ENCODE measurements at places on chromosomes 5 and 9.

GRCh38 chr5:110366716-110367115 is 359.8 kb downstream of the TMEM232 start:
- no peak for DNase-seq

- peak; percentile 86 for DNase-seq
Measured at GRCh38 chr5:175842951-175843793, 28.2 kb upstream of the CPLX2 start.

DNA sequence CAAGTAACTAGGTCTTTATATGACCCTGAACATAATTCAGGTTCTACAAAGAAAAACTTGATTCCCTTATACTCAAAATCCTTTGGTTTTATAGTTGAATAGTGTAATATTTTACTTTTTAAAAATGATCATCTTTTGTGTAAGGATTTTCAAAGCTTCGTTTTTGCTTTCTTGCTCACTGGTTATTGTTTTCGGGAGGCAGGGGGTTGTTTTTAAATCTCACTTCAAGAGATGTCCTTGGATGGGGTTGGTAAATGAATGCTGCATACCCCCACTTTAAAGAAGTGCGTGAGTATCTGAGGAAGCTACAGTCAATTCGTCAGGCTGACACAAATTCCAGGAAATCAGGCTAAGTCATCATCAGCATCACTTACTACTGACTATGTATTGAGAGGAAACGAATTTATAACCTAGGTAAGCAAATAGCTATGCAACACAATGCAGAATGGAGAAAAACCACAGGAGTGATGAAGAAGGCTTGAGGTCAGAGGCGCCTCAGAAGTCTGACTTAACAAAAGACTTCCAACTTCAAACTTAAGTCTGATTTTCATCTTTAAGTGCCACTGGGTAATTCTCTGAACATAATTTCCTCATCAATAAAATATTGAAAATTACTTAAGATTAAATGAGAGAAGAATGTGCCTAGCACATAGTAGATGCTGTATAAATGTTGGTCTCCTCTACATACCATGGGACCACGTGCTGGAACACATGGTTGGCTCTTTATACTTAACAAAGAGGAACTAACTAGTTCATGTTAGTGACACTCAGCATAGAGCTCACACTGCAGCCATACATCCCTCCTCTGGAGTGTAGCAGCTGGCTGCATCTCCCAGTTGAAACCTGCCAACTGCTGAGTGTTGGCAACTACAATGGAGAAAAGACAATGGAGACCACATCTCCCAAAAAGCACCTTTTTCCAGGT is 106.0 kb upstream of the KIF2A start:
- no peak for DNase-seq

DNA sequence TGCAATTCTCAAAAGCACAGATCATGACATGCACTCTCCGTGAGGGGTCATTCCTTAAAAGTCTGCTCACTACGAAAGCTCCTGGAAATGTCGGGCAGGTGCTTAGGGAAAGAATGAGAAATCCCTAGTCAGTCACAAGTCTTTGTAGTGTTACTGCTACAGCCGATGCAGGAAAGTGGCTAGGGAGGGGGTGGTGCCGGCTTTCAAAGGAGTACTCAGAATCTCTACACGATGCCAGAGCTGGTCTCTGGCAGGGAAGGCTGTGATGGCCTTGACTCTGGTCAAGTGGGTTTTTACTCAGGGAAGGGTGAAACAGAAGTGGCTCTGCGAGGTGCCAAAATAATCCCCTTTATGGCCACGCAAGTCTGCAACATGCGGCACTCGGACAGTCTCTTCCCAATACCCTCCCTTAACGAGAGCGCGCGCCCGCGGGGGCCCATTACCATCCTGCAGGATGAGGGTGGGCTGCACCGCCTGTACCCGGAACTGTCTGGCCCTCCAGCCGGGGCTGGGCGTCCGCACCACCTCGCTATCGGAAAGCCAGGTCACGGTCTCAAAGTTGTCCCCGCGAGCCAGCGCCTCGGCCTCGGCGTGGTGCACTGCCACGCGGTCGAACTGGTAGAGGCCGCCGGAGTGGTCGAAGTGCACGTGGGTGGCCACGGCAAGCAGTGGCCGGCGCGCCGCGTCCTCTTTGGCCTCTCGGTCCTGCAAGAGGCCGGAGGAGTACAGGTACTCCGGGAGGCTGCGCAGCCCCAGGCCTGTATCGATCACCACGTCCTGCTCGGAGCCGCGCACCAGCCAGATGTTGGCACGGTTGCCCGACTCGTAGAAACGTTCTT is 956 bp downstream of the MBLAC2 start:
- DNase-seq: peak; percentile 50

GRCh38 chr5:76952795-76953536 is at the start of gene CRHBP:
Gene CRHBP, plus strand, starts transcription at chr5:76953045. Its CDS starts 90 bp downstream, at chr5:76953135.
- no peak for DNase-seq
